ENCODE measurements at places on chromosomes 4 and X. TPM values are rescaled to one million over a fixed set of nuclear protein-coding genes. Genes with fewer than 3 reads are reported as not detected.
A peak's percentile ranks its signal among the peaks of the same experiment; 100 is the strongest.

GRCh38 chrX:9378980-9379696, 85.7 kb upstream of the TBL1X start:
- no peak for DNase-seq

GRCh38 chr4:85478576-85478975, 3.6 kb downstream of the ARHGAP24 start:
- no peak for DNase-seq

- DNase-seq, result no peak
Measured at GRCh38 chrX:84186603-84187532, 1.1 kb downstream of the RPS6KA6 start.

DNA sequence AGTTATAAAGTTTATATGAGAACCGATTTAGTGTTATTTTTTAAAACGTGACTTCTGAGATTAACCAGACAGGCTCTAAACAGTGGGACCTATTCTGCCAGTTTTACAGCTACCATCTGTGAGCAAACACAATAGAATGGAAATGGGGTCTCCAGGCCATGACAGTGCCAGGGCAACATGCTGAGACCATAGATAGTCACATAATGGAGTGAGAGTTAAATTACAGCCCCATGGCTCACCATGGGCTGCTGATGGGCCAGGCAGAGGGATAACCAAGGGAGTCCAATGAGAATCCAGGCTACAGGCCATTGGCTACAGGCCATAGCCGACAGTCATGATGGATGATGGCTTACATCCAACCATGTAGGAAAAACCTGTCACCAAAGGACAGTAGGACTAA, 183.5 kb upstream of the NDP start:
- DNase-seq, result no peak

TMEM35A gene
- 4.3 TPM for total RNA-seq

DNA sequence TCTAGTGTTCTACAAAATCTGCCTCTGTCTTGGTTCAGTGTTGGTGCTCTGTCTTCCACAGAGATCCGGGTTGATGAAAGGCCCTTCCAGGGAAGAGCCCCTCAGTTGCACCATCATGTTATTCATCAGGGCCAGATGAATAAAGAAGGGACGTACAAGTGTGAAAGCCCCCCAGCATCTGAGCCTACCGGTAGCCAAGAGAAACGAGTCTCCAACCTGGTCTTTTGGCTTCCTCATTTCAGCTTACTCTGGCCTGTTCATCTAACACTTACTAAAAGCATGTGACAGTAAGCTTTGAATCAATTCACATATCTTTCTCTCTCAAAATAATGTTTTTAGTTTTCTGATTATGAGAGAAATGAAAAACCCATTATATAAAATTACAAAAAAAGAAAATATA, 19.2 kb downstream of the MEPE start:
- no peak for DNase-seq

DNA sequence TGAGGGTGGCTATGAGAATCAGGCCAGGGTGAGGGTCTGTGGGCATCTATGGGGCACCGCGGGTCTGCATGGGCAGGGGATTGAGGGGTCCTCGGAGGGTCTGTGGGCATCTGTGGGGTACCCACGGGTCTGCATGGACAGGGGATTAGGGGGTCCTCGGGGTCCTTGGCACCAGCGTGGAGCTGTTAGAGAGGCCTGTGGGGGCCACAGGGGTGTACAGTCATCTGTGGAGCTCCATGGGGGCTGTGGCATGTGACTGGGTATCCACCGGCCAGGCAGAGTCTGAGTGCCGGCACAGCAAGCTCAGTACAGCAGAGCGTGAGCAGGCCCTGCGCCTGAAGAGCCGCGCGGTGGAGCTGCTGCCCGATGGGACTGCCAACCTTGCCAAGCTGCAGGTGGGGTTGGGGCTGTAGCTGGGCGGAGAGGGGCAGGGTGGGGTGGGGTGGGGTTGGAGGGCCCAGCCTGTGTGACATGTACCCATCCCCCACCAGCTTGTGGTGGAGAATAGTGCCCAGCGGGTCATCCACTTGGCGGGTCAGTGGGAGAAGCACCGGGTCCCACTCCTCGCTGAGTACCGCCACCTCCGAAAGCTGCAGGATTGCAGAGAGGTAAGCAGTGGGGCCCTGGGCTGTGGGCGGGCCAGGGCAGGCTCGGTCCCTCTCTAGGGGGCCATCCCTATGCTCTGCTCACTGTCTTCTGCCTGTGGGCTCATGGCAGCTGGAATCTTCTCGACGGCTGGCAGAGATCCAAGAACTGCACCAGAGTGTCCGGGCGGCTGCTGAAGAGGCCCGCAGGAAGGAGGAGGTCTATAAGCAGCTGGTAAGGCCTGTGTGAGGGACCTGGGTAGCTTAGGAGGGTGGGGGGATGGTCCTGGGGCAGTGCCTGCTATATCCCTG, 12.9 kb downstream of the CCDC22 start:
- no peak for DNase-seq

DNA sequence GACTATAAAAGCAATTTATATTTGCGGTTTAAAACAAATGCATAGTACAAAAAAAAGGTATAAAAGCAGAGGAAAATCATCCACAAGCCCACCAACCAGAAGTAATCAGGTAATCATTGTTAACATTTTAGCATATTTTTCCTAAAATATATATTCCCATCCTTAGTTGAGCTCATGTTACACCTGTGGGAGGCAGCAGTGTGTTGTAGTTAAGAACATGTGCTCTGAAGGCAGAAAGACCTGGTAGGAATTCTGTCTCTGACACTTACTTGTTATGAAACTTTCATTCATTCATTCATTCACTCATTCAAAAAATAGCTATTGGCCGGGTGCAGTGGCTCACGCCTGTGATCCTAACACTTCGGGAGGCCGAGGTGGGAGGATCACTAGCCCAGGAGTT, 15.4 kb upstream of the CDKL5 start:
- peak; percentile 61 for DNase-seq

DNA sequence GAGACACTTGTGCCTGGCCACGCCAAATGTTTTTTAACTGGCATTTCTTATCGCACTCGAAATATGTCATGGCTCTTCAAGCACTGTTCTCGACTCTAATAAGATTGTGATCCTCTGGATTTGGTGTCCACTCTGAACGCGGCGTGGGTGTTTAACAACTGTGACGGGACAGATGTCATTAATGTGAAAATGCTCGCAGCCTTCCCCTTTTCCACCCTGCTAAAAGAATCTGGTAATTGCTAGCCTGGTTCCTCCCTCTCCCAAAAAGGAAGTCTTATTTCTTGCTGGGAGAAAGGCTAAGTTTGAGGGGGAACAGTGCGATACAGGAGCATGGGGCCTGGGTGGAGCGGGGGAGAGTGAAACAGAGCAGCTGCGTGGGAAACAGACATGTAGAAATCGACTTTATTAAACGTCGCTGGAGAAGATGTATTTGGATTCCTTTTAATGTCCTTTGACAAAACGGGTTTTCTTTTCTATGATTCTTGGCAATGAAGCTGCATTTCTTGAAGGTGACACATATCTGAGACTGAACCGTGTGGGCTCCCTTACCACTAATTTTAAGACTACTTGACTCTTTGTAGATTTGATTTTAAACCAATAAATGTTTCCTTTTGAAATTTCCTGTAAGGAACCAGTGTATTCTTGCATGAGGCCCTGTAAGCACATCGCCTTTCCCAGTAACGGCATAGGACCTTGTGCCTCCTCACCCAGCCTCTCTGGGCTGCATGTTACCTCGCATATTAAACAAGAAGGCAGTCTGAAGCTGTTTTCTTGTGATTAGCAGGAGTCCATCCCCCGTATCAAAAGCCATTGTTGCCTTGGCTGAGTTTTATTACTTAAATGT, 17.8 kb downstream of the TBC1D1 start:
- DNase-seq, result no peak

CACNA1F gene
- total RNA-seq, result not detected

DNA sequence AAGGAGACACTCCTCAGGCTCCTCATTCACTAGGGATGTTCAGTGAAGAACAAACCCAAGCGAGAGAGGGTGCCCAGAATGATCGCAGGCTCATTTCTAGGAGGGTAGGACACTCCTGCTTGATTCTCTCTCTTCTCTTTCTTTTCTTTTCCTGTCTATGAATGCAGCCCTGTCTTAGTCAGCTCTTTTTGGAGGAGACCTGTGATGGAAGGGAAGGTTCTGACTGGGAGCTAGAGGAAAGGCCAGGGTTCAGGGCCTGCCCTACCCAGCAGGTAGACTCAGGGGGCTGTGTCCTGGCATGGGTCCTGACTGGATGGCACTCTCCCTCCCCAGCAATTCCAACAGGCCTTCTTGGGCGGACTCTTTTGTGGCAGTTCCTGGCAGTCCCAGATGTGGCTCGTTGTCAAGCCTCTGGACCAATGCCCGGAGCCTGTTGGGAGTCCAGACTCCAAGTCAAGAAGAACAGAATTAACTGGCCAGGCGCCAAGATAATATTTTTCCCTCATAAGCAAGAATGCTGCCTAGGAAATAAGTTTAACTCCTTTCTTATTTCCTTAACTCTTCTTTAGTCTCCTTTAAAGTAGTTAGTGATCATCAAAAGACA, 139.4 kb upstream of the SCML1 start:
- peak; percentile 86 for DNase-seq

TMPRSS11F gene
- not detected for total RNA-seq

DNA sequence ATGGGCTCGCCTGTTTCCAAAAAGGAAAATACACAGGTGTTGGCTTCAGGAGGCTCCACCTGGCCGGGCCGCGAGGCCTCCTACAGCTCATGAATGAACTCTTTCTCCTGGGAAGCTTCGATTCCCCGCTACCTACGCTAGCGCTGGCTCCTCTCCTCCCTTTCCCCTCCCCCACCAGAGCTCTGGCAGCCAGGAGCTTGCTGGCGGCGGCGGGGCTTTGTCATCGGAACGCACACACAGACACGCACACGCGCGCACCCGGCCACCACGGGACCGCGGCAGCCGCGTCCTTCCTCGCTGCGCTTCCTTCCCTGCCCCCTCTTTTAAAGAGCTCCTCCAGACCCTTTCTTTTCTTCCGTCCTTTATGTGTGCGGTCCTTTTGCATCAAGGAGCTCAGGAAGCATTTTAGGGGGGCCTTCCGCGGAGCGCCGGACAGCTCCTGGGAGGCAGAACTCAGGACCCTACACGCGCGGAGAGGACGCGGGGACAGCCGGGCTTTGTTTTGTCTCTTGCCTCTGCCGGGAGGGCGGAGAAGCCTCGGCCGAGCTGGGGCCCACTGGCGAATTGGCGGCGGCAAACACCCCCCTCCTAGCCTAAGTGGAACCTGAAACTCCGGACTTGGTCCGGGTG, 70.2 kb upstream of the BCOR start:
- DNase-seq, result no peak

DNA sequence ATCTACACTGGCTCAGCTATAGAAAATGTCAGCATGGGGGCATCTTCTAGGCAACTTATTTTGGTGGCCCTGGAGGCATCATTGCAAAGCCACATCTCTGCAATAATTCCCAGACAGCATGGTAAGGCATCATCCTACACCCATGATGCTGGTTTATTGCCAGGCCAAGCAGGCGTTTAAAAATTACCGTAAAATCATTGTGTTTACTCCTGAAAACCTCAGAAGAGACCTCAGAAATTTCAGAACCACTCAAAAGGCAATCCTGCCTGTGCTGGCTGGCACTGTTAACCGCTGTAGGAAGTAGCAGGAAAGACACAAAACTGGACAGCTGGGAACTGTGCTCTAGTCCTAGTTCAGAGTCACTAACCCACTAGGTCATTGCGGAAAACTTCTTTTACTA, 63.2 kb downstream of the MID1 start:
- no peak for DNase-seq

ALPK1 gene
- total RNA-seq, result 37.5 TPM

MTTP gene
- not detected for total RNA-seq

DNA sequence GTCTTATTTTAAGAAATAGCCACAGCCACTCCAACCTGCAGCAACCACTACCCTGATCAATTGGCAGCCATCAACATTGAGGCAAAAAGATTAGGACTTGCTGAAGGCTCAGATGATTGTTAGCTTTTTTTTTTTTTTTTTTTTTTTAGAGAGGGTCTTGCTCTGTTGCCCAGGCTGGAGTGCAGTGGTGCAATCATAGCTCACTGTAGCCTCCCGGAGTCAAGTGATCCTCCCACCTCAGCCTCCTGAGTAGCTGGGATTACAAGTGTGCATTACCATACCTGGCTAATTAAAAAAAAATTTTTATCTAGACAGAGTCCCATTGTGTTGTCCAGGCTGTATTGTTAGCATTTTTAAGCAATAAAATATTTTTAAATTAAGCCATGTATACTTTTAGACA, 26.5 kb downstream of the RHOH start:
- no peak for DNase-seq

DNA sequence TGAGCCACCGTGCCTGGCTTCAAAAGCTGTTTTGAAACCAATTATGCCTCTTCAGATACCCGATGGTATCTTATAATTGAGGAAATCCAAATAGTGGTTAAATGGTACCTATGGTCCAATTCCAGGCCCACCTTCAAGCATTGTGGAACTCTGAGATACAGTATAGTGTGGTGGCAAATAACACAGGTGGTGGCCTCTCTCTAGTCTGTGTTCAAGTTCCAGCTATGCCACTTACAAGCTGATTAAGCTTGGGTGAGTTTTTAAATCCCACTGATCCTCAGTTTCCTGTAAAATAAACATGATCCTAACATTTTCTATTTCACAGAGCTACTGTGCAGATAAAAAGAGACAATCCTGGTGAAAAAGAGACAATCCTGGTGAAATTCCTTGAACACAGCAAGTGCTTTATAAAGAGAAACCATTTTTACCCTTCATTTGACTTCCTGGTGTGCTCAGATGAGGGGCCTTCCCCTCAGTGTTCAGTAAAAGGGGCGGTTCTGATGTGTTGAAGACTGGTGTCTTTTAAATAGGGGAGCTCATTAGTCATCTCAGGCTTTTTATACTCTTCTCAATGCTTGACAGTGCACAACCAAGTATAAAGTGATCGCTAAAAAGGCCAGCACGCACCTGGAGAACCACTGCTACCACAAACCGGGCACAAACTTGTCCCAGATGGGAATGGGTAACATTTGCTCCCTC, 30.8 kb upstream of the CD40LG start:
- no peak for DNase-seq

- DNase-seq, result no peak
Measured at GRCh38 chrX:71949844-71950445, 39.3 kb downstream of the NHSL2 start.

CCKAR gene
- 1.8 TPM for total RNA-seq

WNK3 gene
- total RNA-seq, result 3.5 TPM

- DNase-seq, result no peak
Measured at GRCh38 chrX:38277802-38278201, 49.5 kb downstream of the RPGR start.

CSAG1 gene
- total RNA-seq, result not detected

NUDT11 gene
- total RNA-seq, result 0.45 TPM

DNA sequence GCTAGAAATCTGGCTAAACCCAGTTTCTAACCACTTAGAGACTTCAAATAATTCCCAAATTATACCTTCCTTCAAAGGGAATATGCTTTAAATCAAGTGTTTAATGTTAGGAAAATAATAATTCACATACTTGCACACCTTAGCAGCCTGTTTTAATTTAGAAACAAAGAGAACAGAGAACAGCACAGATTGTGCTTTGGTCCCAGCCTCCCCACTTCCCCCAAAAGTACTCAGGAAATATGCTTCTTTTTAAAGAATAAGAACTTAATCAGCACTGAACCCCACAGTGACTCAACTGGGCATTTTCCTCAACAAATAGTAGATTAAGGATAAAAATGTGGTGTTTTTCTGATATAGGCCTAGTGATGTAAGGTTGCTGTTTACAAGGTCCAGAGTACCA, 295.8 kb downstream of the GBA3 start:
- DNase-seq, result no peak

LDB2 gene
- total RNA-seq, result 15.6 TPM

GRCh38 chr4:73309211-73309610, 50.6 kb upstream of the ANKRD17 start:
- DNase-seq, result no peak

Data from stomach (tissue), 19 donors.